ENCODE measurements at places on chromosomes 2 and 18.

- no peak for DNase-seq
These were observed 213.0 kb downstream of the TRIB2 start for GRCh38 chr2:12929758-12930157.

GRCh38 chr18:5162111-5162510 is 34.9 kb downstream of the AKAIN1 start:
- DNase-seq = no peak

DNA sequence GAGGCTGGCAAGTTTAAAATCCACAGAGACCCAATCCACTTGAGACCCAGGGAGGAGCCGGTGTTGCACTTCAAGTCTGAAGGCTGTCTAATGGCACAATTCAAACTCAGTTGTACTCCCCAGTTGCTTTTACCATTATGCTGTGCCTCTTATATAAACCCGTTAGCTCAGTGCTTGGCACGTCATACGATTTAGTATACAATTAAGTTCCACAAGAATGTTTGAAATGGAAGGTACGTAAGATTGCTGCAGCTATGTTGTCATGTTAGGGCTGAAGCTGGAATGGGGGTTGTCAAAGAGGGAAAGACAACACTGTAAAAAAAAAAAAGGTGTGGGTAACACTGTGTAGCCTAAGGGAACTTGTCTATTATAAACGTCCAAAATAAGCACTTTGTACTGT is 30.2 kb downstream of the LIMS1 start:
- no peak for DNase-seq

- no peak for DNase-seq
These were observed 61.0 kb downstream of the TRAPPC12 start for GRCh38 chr2:3440477-3440876.

DNA sequence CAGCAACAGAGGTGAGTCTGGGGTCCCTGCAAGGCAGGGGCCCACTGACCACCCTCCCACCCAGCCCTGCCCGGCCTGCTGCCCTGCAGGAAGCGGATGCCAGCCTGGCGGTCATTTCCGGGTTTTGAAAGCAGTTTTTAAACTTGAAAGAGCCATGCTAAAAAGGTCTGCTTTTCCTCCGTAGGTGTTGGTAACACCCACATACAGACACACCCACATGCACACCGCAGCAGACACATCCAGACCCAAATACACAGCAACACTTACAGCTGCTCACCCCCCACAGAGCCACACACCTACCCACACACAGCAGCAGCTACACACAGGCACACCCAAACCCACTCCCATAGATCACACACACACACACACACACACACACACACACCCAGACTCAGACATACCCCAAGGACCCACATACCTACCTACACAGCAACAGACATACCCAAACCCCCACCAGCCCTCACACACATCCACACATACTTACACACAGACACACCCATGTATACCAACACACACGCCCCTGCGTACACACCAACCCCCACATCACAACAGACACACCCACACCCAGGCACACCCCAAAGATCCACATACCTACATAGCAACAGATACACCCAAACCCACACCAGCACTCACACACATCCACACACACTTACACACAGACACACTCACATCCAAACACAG is 7.6 kb downstream of the ZFP36L2 start:
- DNase-seq = no peak

GRCh38 chr18:39825485-39826150 is 2129.4 kb upstream of the PIK3C3 start:
- DNase-seq = no peak

GRCh38 chr2:195626507-195626906 is 30.5 kb upstream of the SLC39A10 start:
- DNase-seq = no peak

Measured in retina (tissue), 1 donor.